AG04450 (cell line): ENCODE measurements at places on chromosomes 12 and 14.
A peak's percentile ranks its signal among the peaks of the same experiment; 100 is the strongest.

GRCh38 chr12:24048446-24048845 is 99.0 kb upstream of the SOX5 start:
- no peak for DNase-seq

- DNase-seq, result no peak
These were observed 343.6 kb downstream of the BCL11B start for GRCh38 chr14:98928418-98928817.

GRCh38 chr14:97912217-97912616 is 1115.0 kb downstream of the VRK1 start:
- DNase-seq, result no peak

- no peak for DNase-seq
These were observed 55.2 kb downstream of the NTF3 start for GRCh38 chr12:5487076-5487475.

GRCh38 chr12:47249719-47250357 is 170.1 kb upstream of the AMIGO2 start:
- DNase-seq, result no peak

DNA sequence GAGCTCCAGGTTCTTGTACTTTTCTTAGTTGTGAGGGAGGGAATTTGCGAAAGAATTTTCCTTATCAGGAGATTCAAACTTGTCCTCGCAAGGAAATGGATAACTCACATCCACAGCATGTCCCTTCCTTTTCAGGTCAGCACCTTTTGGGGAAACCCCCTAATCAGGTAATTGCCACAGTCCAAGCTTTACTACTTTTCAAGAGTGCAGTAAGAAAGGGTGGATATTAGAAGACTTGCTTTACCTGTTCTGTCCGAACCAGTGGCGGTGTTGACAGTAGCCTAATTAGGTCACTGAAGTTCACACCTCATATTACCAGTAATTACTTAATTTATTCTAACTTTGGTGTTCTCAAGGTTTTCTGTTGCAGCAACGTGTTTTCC is 6.7 kb upstream of the C12orf50 start:
- DNase-seq, result no peak

DNA sequence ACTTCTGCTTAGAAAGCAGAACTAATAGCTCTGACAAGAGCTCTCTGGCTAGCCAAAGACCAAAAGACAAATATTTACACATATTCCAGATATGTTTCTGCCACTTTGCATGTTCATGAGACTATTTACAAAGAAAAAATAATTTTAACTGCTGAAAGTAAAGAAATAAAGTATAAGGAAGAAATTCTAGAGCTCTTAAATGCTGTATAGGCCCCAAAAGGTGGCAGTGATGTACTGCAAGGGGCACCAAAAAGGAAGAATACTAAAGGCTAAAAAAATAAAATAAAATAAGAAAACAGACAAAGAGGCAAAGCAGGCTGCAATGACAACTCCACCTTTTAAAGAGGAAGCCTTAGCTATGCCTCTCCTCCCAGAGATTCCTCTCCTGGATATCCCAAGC is 23.0 kb downstream of the KLRK1 start:
- no peak for DNase-seq

GRCh38 chr14:53599221-53599945 is 357.2 kb downstream of the BMP4 start:
- no peak for DNase-seq

DNA sequence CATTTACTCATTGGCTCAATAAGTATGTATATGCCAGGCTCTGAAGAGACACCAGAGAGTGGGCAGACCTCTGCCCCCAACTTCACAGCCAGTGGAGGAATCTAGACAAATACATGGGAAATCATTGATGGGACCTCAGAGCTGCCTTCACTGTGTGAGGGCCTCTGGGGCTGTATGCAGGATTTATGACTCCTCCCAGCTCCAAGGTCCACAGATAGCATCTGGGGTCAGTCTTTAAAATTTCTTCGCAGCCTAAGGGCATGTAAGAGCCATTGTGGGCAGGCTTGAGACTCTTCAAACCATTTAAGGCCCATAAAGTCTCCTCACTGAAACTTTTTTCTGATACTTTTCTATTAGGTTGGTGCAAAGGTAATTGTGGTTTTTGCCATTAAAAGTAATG is 125.5 kb downstream of the SPTSSA start:
- DNase-seq, result no peak

- DNase-seq, result no peak
These were observed 920.9 kb downstream of the RPS29 start for GRCh38 chr14:48665077-48665784.

GRCh38 chr12:12538535-12538934 is 24.1 kb downstream of the DUSP16 start:
- no peak for DNase-seq

DNA sequence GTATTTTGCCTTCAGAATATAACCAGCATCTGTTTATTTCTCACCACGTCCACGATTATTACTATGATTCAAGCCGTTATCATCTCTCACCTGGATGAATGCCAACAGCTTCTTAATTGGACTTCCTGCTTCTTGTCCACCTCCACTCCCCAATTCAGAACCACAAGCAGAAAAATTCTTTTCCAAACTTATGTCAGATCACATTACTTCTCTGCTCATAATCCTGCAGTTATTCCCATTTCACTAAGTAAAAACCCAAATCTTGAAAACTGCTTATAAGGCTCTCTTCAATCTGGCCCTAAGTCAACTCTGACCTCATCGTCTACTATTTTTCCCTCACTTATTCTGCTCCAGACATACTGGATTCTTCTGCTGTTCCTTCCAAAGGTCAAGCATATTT is 2.0 kb downstream of the CRY1 start:
- no peak for DNase-seq

DNA sequence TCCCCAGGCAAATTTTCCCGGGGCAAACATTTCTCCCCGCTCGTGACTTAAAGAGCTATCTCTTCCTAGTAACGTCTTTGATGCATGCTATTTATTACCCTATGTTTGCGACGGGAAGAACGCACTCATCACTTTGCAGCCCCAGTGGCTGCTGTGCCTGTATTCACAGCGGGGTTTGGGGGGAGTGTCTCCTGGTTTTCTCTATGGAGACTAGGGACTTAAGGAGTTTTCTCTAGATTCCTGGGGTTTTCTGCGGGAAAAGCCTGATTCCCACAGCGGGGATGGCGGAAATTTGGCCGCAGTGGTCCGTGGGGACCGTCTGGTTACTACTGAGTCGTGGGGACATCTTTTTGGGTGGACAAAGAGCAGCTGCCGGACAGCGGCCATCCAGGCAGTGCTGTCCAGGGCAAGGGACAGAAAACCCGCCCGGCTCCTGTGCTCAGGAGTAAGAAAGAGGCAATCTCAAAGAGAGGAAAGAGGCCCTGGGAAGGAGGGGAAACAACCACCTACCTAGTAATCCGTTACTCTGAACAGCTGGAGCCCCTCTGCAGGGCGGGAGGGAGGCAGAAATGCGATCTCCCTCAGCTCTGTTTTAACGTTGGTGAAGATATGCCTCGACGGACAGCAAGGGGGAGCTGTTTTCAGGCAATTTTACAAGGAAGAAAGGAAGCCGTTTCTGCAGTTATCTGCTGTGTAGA is 771 bp upstream of the AVPR1A start:
- DNase-seq, result peak; percentile 3

- DNase-seq, result no peak
These were observed 361.5 kb downstream of the FUT8 start for GRCh38 chr14:65774041-65774440.

GRCh38 chr12:121489874-121490273 is 90.0 kb downstream of the RNF34 start:
- no peak for DNase-seq

- no peak for DNase-seq
These were observed 569.9 kb upstream of the MGAT4C start for GRCh38 chr12:86826051-86826450.

GRCh38 chr12:123801573-123802178 is 39.6 kb downstream of the DNAH10 start:
- peak; percentile 7 for DNase-seq

DNA sequence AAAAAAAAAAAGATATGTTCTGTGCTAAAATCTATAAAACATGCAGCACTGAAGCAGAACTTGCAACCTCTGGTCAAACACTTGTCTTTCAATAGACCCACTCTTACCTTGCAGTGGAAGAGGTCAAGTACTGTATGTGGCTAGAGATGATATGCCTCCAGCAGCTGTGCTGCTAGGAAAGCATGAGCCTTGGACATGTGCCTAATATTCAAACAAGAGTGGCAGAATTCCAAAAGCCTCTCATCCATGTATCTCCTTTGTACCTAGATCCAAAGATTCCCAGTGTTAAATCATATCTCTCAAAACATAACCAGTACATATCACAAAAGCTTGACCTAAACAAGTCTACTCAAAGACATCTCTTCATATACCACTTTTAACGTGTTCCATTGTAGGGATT is 105.0 kb upstream of the CPNE8 start:
- DNase-seq, result no peak
